ENCODE measurements at places on chromosomes 2 and 18.

DNA sequence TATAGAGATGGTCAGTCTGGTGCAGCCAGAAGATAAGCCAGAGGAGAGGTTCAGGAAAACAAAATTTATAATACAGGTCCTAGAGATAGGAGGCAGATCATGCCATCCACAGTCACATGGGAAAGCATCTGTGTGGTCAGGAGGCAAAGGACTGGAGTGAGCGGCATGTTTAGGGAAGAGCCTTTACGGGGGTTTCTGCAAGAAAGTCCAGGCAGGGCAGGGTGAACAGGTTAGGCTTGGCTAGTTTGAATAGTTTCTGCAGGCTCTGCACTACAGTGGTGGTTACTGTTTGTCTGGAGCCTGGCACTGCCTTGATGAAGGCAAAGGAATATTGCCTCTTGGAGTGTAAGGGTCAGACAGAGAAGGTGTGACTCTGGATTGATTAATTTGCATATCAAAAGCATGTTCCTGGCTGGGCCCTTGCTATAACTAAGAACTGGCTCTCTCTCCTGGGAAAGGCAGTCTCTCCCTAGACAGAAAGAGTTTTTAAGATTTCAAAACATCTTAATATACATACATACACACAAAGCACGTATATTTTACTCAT, 1034.7 kb upstream of the CHAC2 start:
- DNase-seq = no peak

DNA sequence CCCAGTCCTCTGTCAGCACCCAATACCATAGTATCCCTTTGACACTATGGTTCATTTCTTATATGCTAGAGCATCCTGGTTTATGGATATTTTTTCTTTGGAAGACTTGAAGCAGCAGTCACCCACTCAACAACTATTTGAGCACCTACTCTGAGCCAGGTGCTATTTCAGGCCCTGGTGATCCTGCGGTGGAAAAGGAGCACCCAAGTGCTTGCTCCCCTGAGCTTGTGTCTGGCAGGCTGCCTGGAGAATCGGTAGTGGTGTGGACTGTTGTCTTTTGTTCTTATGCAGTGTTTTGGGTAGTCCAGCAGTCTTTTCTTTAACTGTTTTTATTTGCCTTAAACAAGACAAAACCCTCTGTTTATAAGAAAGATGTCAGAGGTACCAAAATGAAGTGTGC, 28.9 kb downstream of the NCK2 start:
- no peak for DNase-seq

DNA sequence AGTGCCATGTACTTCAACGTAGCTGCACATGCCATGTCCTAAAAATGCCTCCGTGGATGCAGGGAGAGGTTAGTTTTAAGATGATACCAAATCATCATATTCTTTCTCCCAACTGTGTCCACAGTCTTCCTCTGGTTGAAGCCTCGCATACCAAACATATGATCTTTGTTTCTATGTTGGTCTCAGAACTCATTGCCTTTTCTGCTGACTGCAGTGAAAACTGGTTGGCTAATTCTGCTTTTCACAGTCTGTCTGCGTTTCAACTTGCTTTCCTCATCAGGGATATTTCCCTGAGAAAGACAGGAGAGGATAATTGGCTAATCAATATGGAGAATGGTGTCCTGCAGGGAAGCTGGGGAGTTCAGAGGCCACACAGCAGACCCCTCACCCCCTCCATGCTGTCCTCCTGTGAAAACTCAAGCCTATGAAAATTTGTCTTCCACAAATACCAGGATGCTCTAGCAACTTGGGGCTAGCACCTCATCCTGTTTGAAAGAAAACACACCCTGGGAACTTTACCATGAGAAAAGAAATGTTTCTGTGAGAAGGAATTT, 192.2 kb upstream of the PXDN start:
- DNase-seq = no peak

- no peak for DNase-seq
These were observed 171.6 kb upstream of the PIEZO2 start for GRCh38 chr18:11320986-11321385.

DNA sequence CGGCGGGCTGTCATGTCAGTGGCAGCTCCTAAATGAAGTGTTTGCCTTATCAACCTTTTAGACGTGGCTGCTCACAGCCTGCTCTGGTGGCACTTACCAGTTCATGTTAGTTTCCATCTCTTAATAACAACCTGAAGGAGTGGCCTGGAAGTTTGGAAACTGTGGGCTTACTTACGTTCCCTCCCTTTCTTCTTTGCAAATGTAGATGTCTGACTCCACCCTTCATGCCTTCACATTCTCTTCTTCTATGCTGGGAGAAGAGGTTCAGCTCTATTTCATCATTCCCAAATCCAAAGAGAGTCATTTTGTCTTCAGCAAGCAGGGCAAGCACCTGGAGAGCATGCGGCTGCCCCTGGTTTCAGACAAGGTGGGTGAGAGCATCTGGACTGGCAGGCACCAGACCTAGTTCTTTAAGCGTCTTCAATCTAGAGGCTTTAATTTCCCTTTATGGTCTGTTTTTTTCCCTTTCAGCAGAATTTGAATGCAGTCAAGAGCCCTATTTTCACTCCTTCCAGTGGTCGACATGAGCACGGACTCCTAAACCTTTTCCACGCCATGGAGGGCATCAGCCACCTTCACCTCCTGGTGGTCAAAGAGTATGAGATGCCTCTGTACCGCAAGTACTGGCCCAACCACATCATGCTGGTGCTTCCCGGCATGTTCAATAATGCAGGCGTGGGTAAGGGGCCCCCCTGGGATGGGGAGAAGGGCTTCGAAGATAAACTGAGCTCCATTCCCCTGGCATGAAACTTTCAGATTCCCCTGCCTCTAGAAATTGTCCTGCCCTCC, 92.4 kb downstream of the ESCO1 start:
- DNase-seq = no peak

DNA sequence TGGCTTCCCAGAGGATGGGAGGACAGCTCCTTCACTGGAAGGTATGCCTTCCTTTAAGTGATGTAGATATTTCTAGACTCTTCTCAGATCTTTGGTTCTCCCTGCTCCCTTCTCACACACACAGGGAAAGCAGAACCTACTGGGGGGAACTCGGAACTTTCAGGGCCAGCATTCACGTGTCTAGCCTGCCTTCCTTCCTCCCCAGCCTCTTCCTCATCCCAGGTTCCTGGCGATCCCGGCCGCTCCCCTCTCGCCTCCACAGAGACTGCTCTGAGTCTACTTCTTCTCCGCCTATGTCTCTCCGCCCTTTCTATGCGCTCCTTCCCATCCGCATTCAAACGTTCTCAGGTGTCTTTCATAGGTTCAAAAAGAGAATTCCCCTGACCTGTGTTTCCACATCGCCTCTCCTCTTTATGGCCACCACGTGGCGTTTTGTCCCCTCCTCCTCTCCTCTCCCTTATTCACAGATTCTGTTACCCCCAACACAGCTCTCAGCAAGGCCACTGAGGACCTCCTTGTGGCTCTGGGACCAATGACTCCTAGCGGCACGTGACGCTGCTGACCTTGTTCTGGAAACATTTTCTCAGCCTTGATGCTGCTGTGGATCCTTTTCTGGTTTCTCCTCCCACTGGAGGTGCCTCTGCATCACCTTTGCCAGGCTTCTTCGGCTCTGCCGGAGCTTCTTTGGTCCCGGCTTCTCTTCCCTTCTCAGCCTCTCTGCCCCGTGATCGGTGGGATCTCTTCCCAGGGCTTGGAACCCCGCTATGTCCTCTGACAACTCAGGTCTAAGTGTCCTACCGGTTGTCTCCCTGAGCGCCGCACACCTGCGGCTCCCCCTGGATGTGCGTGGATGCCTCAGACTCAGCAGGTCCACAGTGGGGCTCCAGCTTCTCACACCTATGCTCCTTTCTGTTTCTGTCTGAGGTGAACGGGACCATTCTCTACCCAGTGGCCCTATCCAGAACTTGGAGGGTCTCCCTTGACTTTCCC, 77.5 kb downstream of the VAPA start:
- no peak for DNase-seq

DNA sequence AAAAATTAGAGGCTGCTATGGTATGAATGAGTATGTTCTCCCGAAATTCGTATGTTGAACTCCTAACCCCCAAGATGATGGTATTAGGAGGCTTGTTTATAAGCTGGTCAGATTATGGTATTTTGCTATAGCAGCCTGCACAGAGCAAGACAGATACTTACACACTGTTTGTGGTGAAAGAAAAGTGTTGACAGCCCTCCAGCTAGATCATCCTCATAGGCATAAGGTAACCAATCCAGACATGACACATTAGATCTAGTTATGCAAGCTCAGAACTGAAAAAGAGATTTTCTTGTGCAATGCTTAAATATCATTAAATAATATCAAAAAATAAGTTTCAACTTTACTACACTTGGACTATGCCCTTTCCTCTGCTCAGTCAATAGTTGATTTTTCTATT, 107.1 kb downstream of the ABCA12 start:
- no peak for DNase-seq

- no peak for DNase-seq
These were observed 13.9 kb upstream of the NFATC1 start for GRCh38 chr18:79381811-79382311.
